GM12864 (cell line): ENCODE measurements at places on chromosomes 16 and 17.

GRCh38 chr17:1146561-1147265, 33.1 kb downstream of the ABR start:
- DNase-seq = no peak

GRCh38 chr17:9467518-9467917, 108.1 kb downstream of the STX8 start:
- no peak for DNase-seq

- DNase-seq = no peak
These were observed 1502.9 kb downstream of the CDH11 start for GRCh38 chr16:63618896-63619485.

DNA sequence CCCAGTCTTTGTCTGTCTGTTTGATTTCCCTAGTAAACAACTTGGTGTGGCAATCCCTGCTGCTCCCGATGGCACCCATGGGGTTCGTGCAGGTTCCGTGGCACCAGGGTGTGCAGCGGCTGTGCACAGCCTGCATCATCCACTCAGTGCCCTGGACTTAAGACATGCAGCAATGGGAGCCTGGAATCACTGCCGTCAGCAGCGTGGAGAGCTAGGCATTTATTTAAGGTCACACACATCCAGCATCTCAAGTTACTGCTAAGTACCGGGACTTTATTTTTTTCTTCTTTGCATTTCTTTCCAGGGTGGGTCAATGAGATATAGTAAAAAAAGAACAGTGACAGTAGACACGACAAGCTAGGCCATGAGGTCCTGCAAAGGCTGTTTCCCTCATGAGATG, 2.8 kb downstream of the DHRS7C start:
- DNase-seq = no peak

- no peak for DNase-seq
These were observed 36.1 kb upstream of the CBFA2T3 start for GRCh38 chr16:89013111-89013510.

DNA sequence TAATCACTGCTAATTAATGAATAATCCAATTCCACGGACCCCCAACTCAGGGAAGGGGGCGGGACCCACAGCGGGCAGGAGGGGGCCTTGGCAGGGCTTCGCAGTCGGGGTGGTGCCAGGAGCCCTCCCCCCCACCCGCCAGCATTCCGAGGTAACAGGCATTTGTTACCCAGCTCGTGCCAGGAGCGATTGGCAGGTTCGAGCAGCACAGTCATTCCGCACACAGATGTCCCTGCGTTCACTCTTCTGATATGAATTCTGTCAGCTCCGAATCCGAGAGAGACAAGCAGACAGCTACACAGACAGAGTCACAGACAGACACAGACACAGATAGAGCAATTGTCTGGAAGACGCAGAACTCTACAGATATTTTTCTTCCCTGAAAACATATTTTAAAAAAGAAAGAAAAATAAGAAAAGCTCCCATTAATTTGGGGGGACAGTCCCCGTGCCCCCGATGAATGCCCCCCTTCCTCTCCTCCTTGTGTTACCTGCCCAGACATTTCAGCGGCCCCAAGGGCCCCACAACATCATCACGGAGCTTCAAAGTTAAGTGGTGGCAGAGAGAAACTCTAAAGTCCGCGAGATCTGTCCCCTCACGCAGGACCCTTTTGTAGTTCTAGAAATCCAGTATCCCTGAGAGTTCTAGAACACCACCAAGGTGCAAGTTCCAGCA, 10.2 kb downstream of the NEUROD2 start:
- no peak for DNase-seq

- no peak for DNase-seq
These were observed 610.0 kb upstream of the CDH11 start for GRCh38 chr16:65731833-65732232.

DNA sequence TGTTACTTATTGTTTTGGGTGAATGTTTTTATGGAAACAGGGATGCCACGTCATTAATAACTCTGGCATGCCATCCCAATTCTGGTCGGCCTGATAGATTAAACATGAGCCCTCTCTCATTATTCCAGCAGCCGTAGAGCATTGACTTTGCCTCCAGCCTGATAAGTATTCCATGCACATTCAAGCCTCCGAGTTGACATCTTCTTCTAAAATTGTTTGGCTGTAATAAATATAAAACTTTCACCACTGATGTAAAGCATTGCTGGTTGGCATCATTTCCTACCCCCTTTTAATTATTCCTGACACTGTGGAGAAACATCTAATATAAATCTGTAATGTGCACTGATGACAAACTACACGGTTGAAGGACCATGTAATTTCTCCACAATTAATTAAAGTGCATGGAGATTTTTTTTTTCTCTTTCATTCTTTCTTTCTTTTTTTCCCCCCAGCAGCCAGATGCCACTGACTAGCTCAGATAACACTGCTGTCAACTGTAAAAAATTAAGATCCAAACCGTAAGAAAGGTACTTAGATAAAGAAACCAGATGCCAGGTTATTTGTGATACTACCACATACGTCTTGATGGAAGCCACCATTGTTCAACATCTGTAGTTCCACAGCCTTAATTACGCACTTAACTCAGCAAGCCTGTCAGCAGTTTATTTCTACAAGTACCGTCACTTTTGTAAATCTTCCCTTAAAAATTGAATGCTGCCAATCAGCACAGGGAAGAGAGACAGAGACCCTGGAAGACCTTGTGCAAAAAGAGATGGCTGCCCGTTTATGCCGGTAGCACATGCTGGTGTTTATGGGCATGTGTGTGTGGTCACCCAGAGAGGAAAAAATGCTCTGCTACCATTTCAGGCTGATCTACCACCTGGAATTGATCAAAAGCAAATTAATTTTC, 237.7 kb downstream of the IRX3 start:
- no peak for DNase-seq

- DNase-seq = no peak
These were observed 441 bp downstream of the VASN start for GRCh38 chr16:4372001-4372577.

- no peak for DNase-seq
These were observed 4.0 kb downstream of the HAP1 start for GRCh38 chr17:41730479-41730878.

- no peak for DNase-seq
These were observed 396.7 kb upstream of the MAF start for GRCh38 chr16:79997257-79997656.

- DNase-seq = no peak
These were observed 33.1 kb upstream of the MEIOC start for GRCh38 chr17:44623070-44623725.

DNA sequence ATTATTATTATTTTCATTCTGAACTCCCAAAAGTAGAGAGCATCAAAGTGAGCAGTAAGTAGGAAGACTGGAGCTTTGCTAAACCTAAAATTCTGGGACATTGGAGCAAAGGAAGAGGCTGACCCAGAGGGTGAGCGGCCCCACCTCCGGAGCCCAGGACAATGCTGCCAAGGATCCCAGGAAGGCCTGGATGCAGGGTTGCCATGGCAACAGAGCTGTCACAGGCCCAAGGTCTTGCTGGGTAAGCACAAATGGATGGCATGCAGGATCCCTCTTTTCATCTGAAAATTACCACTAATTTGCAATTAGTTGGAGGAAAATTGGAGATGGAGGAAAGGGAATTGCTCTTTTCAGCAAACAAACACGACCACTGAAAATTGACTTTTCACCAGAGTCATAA, 457.9 kb upstream of the CDH5 start:
- no peak for DNase-seq
